ENCODE measurements at places on chromosomes 6 and 20.

DNA sequence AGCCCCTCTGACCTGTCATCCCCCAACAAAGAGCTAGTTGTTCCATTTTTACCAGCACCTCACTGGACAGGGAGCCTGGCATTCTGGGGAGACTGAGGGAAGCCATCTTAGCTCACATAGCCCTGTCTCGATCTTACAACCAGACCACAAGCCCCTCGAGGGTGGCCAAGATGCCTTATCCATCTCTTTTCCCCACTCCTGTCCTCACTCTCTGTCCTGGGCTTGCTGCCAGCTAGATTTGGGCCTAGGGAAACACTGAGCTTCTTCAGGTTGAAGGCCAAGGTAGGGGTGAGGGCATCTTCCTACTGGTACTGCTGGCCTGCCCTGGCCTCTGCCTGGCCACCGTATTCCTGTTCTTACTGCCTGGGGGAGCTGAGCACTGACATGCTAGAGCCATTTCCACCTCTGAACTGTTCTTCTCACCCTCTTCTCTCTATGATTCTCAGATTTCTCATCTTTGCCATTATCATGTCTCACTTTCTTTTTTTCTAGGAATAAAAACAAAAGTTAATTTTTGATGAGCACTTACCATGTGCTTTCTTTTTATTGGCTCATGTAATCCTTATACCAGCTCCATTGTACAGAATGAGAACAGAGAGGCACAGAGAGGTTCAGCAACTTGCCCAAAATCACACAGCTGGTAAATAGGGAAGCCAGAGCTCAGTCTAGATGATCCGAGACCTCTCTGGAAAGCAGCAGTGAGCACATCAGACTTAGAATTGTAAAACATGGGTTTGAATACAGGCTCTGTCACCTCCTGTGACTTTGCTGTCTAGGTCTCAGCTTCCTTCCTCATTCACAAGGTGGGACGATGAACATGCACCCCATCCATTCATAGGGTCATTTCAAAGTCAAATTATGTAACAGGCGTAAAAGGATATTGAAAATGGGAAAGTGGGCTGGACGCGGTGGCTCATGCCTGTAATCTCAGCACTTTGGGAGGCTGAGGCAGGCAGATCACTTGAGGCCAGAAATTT, 28.7 kb downstream of the FGD2 start:
- peak; percentile 56 for DNase-seq

- peak; percentile 86 for DNase-seq
These were observed 71.4 kb upstream of the TULP1 start for GRCh38 chr6:35583893-35584688.

- no peak for DNase-seq
These were observed 14.2 kb downstream of the VAPB start for GRCh38 chr20:58403272-58403671.

DNA sequence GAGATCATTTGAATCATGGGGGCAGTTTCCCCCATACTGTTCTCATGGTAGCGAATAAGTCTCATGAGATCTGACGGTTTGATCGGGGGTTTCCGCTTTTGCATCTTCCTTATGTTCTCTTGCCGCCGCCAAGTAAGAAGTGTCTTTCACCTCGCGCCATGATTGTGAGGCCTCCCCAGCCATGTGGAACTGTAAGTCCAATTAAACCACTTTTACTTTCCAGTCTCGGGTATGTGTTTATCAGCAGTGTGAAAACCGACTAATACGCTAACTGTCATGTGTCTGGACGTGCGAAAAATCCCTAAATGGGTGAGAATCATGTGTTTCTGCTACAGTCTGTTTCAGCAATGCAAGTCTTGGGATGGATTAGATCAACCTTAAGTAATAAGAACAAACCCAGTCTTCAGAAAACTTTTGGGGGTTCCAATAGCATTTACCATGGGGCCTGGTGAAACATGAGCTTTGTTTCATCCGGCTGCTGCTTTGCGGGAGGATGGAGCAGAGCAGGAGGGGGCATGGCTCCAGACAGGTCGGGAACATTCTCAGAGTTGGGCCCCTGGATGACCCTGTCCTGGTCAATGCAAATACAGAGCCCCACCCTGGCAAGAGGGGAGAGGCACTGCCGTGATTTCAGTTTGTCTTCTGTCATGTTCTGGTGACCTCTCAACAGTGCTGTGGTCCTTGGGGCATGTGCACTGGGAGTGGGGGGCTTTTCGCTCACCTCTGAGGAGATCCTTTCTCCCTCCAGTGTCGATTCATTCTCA, 41.5 kb downstream of the CTCFL start:
- DNase-seq = no peak

DNA sequence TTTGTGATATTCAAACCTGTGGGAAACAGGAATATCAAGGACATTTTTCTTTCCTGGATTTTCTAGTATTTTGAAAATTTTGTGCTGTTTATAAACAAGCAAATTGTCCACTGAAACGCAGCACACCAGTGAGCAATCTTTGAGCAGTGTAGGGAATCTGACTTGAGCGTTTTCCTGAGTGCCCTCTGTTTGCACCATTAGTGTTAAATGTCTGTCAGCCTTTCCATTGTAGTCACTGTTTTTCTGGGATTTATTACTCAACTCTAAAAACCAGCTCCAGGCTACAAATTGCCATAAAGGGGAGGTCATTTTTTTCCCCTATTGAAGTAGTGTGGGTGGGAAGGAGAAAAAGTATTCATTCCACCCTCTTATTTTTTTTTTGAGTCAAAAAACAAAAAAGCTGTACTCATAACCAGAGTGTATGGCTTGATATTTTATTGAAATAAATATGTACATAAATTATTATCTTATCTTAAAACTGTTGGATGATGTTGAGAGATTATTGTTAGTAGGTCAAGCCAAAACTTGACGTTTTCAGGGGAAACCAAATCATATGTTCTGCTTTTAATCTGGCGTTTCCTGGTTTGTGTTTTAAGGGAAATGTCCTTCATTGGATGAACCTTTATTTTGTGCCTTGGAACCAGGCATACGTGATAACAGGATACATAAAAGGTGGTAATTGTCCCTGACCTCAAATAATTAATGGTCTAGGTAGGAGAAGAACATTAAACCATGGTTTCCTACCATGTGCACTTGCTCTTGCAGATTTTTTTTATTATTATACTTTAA, 51.8 kb downstream of the TSHZ2 start:
- peak; percentile 20 for DNase-seq

GRCh38 chr6:45109551-45109950, 218.6 kb upstream of the RUNX2 start:
- DNase-seq = no peak
